Stimulated activated CD8-positive, alpha-beta memory T cell treated with anti-CD3 and anti-CD28 coated beads, Interleukin-2, amount 100 ng/mL, for 1 hour (primary cell): ENCODE measurements at places on chromosomes 5 and 9.

GRCh38 chr5:107624235-107624634 lies 46.5 kb downstream of the EFNA5 start:
- DNase-seq: no peak

DNA sequence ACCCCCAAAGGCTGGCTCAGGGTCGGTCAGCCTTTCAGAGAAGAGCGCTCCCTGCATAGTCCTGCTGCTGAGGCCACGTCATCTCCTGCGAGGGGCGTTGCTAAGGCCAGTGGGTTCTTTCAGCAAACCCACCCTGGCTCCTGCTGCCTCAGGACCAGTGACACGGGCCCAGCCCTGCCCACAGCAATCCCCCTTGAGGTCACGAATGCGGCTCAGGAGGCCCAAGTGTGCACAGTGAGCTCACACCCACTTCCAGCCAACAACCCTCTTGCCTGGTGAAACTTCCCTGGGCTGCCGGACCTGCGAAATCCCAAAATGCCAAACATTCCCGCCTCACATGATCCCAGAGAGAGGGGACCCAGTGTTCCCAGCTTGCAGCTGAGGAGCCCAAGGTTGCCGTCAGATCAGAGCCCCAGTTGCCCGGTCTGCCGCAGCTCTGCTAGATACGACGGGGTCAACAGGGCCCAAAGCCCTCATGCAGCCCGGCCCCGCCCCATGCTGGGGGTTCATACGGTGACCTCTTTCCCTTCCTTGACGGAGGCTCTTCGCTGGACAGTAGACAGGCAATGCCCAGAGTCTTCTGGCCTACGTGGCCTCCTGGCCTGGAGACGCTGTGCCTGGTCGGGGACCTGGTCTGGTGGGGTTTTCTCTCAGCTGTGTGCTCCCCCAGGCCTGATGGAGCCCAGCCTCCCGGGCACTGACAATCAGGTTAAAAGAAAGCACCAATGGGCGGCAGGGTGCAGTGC lies 116.4 kb upstream of the COL5A1 start:
- DNase-seq: no peak

- no peak for DNase-seq
Observed at GRCh38 chr5:82406205-82406773, 128.1 kb upstream of the RPS23 start.

- no peak for DNase-seq
Observed at GRCh38 chr5:38479315-38479904, 77.0 kb downstream of the LIFR start.

DNA sequence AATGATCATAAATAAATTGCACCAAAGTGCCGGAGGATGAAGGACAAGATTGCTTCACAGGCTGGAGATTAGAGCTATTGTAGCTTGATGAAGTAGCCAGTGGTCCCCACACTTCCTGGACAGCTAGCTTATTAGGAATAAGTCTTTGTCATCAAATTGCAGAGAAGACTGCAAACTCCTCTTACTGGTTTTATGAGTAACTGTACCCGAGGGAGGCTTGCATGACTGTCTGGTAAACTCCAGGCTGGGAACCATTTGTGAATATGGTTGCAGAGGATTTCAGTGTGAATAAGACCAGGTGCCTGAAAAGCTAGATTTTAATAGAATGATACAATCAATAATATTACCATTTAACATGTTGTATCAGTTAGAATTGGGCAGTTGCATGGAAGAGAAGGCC lies 36.5 kb upstream of the SEMA5A start:
- no peak for DNase-seq

GRCh38 chr5:91136271-91136670 lies 246.8 kb downstream of the ARRDC3 start:
- DNase-seq: no peak

GRCh38 chr9:137012694-137013570 lies 15.1 kb downstream of the ABCA2 start:
- DNase-seq: no peak

GRCh38 chr9:37836386-37836785 lies 35.8 kb downstream of the DCAF10 start:
- no peak for DNase-seq

DNA sequence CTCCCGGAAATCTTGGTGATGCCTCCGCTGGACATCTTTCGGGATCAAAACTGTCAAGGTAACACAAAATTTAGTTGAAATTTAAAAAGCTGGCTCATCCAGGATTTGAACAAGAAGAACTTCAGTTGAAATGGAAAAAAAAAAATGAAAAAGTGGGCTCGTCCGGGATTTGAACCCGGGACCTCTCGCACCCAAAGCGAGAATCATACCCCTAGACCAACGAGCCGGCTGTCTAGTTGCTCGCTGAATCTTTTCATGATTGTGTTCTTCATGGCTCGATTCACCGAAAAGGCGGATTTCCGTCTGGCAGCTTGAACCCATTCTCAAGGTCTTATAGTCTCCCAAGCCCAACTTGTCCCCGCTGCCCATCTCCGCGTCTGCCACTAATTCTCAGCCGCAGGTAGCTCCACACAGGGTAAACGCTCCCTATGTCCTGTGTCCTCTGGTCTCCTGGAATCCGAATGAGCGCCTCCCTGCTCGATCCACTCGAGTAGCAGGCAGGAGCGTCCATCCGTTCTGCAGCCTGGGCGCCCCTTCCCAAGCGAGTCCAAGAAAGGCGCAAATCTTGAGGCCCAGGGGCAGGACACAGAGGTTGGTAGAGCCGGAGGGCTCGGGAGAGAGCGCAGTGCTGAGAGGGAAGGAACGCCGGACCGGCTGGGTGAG lies 16.2 kb downstream of the TRIM7 start:
- no peak for DNase-seq

GRCh38 chr5:18772475-18772874 lies 1138.2 kb downstream of the TAF11L14 start:
- DNase-seq: no peak

- no peak for DNase-seq
Observed at GRCh38 chr9:5402217-5402616, 35.5 kb downstream of the PLGRKT start.

DNA sequence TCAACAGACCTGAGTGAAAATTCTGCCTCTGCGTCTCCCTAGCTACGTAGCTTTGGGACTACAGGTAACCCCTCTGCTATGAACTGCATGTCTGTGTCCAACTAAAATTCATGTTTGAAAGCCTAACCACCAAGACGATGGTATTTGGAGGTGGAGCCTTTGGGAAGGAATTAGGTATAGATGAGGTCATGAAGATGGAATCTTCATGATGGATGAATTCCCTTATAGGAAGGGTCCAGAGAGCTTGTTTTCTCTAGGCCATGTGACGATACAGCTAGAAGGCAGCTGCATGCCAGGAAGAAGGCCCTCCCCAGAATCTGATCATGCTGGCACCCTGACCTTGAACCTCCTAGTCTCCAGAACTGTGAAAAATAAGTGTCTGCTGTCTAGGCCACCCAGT lies 296.4 kb downstream of the SLIT3 start:
- no peak for DNase-seq

- DNase-seq: no peak
Observed at GRCh38 chr9:125749951-125750626, 2.9 kb downstream of the PBX3 start.

- DNase-seq: no peak
Observed at GRCh38 chr5:109155625-109156024, 254.1 kb downstream of the PJA2 start.

- no peak for DNase-seq
Observed at GRCh38 chr5:73906277-73906676, 280.3 kb downstream of the ARHGEF28 start.

GRCh38 chr9:128225770-128226411 lies 22.7 kb downstream of the DNM1 start:
- no peak for DNase-seq

GRCh38 chr9:94960964-94961363 lies 234.5 kb downstream of the AOPEP start:
- DNase-seq: no peak

DNA sequence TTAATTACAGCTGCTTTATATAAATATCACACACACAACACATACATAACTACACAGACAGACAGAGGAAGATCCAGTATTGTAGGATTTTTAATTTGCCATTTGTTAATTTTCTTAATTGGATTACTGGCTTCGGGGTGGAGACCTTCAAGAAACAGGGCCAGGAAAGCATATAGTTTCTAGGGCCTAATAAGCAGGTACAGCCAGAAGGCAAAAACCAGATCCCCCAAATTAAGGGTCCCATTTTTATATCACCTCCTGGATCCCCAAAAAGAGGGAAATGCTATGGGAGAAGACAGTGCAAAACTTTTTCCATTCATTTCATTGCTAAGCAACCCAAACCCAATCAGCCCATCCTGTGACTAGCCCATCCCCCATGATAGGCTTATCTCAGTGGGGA lies 373.3 kb upstream of the FAM174A start:
- DNase-seq: no peak

- DNase-seq: no peak
Observed at GRCh38 chr9:19597176-19597575, 188.4 kb downstream of the ACER2 start.

- no peak for DNase-seq
Observed at GRCh38 chr5:156534906-156535485, 208.0 kb downstream of the SGCD start.

DNA sequence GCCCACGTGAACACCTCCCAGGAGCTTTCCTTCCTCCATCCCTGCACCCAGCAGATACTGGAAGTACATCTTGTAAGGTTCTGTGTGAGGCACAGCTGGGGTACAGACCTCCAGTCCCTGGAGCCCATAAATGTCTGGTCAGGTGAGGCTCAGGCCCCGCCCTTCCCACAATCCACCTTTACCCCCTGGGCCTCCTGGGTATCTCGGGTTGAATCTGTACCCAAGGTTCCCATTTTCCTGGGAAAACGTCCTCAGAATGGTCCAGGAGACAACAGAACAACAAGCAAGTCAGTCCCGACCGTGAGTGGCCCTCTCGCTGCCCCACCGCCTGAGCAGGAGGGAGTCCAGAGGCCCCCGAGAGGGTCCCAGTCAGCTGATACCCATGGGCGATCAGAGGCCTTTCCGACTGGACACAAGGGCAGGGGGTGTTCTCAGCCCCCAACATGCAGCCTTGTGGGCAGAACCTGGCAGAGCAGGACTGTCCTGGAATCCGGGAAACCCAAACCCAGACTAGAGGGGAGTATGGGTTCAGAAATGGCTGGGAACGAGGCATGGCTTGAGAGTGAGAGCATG lies 4.3 kb downstream of the SPATA31E1 start:
- DNase-seq: no peak

DNA sequence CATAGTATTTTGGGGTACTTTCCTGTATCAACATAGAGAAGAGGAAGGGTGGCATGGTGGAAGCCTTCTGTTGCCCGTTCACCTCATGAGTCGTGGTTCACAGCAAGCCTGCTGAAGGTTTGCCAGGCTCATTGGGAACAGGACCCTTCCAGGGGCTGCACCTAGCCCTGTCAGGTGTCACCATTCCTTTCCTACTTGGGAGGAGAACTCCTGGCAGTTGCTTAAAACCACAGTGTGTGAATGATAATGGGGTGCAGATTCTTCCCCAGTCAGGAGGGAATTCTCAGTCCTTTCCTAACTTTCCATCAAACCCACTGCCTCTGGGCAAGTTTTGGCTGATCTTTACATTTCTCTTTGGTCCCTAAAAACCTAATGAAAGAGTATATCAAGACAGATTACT lies 99.4 kb upstream of the CTNND2 start:
- no peak for DNase-seq

- no peak for DNase-seq
Observed at GRCh38 chr5:1815071-1815786, 14.0 kb downstream of the NDUFS6 start.

DNA sequence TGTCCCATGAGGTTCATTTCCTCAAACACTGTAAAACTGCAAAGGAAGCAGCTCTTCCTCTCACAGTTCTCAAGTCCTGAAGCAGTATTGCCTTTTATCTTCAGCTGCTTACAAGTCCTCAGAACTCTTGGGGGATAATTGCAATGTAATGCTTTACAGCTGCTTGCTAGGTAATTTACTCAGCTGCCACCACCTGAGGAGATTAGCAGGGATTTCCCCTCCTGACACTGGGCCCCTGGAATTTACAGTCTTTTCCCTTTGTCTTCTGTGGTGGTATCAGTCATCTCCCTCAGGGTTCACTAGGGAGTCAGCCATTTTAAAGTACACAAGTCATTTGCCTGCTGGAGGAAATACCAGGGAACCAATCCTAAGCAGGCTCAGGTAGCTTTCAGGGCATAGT lies 754.3 kb upstream of the GRAMD2B start:
- DNase-seq: no peak

- DNase-seq: no peak
Observed at GRCh38 chr5:95177456-95177855, 107.4 kb downstream of the MCTP1 start.

GRCh38 chr9:2639786-2640185 lies 18.2 kb downstream of the VLDLR start:
- no peak for DNase-seq

DNA sequence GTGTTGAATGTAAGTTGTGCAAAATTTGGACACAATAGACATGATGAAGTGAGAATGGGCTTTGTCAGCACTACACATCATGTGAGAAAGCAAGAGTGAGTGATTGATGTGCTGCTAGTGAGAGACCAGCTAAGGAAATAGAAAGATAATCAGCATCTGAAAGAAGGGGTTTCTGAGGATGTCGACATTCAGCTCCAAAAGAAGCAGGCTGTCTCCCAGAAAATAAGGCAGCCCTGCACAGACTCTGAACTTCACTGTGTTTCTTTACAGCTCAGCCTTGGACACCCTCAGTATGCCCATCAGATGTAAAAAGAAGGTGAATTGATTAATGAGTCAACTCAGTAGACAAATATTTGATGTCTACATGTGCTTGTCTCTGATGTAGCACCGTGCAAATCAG lies 80.8 kb upstream of the ADCY2 start:
- no peak for DNase-seq

- DNase-seq: no peak
Observed at GRCh38 chr5:117947836-117948235, 1040.5 kb downstream of the DTWD2 start.

DNA sequence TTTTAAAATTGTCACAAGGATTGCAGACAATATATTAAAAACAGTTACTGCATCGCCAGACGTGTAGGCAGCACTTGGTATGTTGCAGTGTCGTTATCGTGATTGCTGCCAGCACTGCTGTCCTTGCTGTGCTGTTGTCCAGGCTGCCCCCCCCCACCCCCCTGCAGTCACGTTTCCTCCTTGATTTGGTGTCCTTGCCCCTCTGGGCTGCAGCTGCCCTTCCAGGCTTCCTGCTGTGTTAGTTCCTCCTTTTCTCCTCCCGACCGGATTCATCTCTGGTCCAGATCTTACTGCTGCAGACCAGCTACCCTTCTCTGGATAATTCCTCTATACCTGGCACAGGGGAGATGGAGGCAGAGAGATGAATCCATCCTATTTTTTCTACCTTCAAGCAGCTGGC lies 298.9 kb downstream of the TRIM32 start:
- no peak for DNase-seq

- no peak for DNase-seq
Observed at GRCh38 chr5:51380603-51381207, 2.5 kb upstream of the ISL1 start.

GRCh38 chr9:16959391-16959790 lies 88.9 kb upstream of the BNC2 start:
- no peak for DNase-seq
